ENCODE measurements at places on chromosomes 12 and 14. TPM values are rescaled to one million over a fixed set of nuclear protein-coding genes. Genes with fewer than 3 reads are reported as not detected.

GRCh38 chr14:104147346-104148125, 9.1 kb downstream of the KIF26A start:
- DNase-seq, result no peak

DNA sequence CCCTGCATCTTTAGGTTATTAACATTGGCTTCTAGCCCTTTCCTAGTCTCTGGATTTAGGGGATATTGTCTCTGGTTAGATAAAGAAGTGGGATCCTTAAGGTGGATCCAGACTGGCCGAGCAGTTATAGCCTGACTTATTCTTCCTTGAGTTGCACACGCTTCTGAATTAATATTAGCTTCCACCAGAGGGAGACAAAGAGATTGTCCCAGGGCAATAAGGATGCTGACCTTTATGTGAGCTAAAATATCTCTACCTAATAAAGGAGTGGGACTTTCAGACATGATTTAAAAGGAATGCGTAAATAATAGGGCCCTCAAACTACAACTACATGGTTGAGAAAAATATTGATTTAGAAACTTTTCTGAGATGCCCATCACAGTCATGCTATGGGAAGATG, 139.7 kb downstream of the SLCO1B3 start:
- DNase-seq, result no peak

Gene PTGDR
- not detected for total RNA-seq

GRCh38 chr12:1350055-1350933, 244.1 kb downstream of the FBXL14 start:
- DNase-seq, result peak; percentile 70

GRCh38 chr14:94670692-94671285, 58.6 kb downstream of the SERPINA3 start:
- no peak for DNase-seq

DNA sequence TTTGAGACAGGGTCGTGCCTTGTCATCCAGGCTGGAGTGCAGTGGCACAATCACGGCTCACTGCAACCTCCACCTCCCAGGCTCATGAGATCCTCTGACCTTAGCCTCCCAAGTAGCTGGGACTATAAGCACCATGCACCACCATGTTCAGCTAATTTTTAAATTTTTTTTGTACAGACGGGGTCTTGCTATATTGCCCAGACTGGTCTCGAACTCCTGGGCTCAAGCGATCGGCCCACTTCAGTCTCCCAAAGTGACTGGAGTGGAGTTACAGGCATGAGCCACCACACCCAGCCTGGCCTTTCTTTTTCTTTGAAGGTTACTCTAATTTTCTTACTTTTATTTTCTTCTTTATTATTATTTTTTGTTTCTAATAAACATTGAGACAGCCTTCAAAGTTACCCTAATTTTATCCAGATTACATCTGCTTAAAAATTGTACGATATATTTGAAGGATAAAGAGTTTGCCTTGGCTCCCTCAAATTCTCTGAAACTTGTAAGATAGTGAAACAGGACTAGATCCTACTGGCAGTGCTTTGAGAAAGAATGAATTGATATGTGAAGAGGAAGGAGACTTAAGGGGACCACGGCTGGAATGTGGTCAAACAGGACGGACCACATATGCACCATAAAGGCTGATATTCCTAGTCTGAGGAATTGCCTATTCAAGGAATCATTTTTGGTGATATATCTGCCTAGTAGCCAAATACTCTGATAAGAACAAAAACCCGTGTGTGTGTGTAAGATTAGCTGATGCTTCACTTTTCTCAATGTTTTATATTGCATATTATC, 14.1 kb upstream of the SINHCAF start:
- no peak for DNase-seq

DNA sequence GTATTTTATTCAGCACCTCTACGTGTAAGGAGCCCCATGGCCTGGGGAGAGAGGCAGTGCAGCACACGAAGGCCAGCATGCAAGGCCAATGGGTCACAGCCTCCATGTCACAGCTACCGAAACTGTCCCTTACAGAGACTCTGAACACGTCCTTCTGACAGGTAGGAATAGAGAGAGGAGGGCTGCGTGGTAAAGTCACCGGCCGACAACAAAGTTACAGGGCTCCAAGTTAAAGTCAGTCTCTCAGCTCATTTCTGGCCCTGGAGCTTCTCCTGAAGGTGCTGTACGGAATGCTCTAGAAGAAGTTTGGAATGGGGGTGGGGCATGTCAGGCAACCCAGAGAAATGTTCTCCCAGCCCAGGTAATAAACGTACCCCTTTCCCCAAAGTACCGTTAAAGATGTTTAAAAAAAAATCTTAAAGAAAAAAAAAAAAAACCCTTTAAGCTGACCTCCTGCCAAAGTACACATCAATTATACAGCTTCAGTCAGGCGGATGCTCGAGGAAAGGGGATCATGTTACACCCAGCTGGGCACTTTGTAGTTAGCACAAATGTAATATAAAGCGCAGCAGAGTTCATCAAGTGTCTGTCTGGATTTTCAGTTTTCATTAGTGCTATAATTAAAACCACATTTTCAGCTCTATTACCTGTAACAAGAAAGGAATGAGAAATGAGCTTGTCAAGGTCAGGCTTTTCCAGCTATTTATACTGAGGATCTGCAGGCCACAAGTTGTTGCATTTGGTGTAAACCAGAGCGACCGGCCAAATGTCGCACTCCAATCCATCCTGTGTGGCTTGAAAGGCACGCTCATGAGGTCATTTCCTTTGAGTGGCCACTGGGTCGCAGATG, 53.3 kb upstream of the CDKN3 start:
- peak; percentile 76 for DNase-seq

GRCh38 chr14:95222870-95223398, 65.6 kb upstream of the DICER1 start:
- DNase-seq, result peak; percentile 11

GRCh38 chr12:64639466-64639865, 29.2 kb downstream of the RASSF3 start:
- no peak for DNase-seq

Measured in RPMI7951 (cell line).